ENCODE measurements at places on chromosomes 2 and 18.
A peak's percentile ranks its signal among the peaks of the same experiment; 100 is the strongest.

GRCh38 chr2:101112772-101113157 lies 38.4 kb downstream of the TBC1D8 start:
- DNase-seq, result no peak

GRCh38 chr2:59068255-59068654 lies 827.1 kb upstream of the FANCL start:
- DNase-seq, result no peak

DNA sequence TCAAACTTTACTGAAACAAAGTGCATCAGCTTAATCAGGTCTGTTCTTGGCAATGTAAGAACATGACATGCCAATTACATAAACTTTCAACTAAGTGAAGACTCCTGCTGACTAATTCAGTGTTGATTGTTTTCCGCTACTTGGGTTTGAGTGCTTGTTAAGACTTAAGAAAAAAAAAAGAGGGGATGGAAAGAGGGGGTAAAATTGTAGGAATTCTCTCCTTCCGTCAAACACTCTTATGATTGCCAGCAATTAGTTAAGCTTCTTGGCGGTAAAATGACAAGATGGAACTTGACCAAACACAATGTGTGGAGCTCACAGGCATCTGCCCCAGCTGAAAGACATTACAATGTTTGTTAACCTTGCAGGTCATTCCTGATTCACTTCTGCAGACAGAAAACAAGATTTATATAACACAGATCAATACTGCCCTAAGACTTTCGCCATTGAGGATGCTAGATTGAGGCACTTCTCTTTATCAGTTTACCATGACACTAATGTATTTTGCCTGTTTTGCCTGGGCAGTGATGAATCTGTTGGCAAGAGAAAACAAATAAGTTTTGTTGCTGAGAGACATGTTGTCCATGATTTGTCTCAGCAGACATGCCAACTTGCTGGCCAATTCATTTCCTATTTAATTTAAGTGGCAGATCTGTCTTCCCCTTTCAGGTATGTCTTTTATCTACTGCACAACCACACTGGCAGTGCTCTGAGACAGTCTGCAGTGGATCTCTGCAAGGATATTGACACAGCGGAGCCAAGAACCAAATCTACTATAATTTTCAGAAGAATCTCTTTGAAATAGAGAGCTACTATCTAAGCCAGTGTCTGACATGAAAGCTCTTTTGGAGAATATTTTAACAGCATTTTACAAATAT lies 410.0 kb upstream of the KCNH7 start:
- no peak for DNase-seq

GRCh38 chr2:6833300-6833604 lies 32.5 kb downstream of the CMPK2 start:
- no peak for DNase-seq

- no peak for DNase-seq
These were observed at the start of gene PHLPP1 for GRCh38 chr18:62715436-62715758. Gene PHLPP1, plus strand, starts transcription at chr18:62715541. Its CDS starts 143 bp downstream, at chr18:62715684.

GRCh38 chr2:36333350-36334012 lies 22.1 kb upstream of the CRIM1 start:
- no peak for DNase-seq

DNA sequence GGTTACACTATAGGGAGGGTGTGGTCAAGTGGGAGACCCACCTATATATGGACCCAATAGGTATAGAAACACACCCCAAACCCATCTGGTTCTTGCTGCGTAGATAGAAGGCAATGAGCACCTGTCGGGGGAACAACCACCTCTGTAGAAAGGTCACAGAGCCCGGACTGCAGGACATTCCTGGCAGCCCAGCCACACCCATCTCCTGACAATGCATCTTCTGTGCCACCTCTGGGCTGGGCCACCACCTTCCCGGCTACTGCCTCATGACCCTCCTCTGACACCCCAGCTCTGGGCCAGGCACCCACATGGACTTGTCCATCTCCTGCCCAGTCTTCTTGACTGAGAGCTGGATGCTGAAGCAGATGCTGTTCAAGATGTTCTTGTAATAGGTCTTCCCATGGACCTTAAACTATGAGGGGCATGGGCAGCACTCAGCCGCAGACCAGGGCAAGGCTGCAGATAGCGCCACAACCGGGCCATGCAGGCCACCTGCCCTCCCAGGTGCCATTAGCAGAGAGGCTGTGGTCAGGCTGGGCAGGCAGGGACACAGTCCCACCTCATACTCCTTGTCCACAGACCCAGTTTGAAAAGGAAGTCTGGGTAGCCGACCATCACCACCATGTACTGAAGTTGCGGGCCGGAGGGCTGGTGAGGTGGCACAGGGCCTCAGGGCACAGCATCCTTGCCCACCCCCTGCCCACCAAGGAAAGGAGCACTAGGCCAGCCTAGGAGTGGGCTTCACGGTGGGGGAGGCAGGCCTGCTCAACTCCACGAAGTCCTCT lies 9.3 kb downstream of the ALPG start:
- no peak for DNase-seq

GRCh38 chr2:133378928-133379549 lies 189.2 kb downstream of the NCKAP5 start:
- no peak for DNase-seq

GRCh38 chr2:241754042-241754441 lies 19.6 kb downstream of the D2HGDH start:
- no peak for DNase-seq

- no peak for DNase-seq
These were observed 98.2 kb upstream of the STK39 start for GRCh38 chr2:168345601-168346000.

DNA sequence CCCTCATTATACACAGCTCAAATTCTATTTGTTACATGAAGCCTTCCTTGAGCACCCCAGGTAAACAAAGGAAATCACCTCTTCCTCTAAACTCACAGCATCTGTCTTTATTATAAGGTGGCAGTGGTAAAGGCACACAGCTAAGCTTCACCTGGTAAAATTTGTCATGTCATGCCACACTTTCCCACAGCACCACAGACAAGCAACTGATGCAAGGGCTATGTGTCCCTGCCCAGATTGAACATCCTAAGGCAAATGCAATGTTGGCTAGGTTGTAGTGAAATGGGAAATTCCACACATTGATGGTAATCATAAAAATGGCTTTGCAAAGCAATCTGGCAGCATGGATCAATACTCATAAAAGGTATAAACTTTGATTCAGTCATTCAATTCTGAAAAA lies 18.9 kb downstream of the LDAH start:
- DNase-seq, result no peak

- no peak for DNase-seq
These were observed 932.9 kb downstream of the TDRD15 start for GRCh38 chr2:22056621-22057132.

GRCh38 chr18:49813069-49813318 lies 339 bp downstream of the ACAA2 start:
- DNase-seq, result peak; percentile 44

DNA sequence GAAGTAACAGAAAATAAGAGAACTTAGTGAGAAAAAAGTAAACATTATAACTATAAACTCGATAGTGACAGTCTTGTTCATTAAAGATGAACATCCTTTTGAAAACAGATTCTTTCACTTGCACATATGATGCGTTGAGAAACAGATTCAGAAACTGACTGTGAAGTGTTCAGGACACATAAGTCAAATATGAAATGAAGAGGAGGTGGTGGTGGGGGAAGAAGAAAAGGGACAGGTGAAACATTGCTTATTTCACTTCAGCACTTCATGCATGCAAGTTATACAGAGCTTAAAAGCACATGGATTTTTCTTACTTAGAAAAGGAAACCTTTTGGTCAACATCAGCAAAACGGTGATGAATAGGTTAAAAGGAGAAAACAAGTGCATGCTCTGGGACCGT lies 42.5 kb downstream of the STAT4 start:
- no peak for DNase-seq

DNA sequence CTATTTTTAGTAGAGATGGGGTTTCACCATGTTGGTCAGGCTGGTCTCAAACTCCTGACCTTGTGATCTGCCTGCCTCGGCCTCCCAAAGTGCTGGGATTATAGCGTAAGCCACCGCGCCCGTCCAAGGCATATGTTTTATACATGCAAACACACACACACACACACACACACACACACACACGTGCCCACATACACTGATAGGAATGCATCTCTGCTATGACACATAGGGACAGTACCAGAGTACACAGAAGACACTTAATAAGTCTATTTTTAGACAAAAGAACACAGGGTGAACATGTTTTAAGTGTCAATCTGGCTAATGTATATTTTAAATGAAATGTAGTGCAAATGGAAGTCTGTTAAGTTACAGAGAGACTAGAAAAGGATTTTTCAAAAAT lies 10.7 kb upstream of the RNF103 start:
- DNase-seq, result no peak

GRCh38 chr2:8134473-8134932 lies 547.4 kb upstream of the ID2 start:
- DNase-seq, result no peak

DNA sequence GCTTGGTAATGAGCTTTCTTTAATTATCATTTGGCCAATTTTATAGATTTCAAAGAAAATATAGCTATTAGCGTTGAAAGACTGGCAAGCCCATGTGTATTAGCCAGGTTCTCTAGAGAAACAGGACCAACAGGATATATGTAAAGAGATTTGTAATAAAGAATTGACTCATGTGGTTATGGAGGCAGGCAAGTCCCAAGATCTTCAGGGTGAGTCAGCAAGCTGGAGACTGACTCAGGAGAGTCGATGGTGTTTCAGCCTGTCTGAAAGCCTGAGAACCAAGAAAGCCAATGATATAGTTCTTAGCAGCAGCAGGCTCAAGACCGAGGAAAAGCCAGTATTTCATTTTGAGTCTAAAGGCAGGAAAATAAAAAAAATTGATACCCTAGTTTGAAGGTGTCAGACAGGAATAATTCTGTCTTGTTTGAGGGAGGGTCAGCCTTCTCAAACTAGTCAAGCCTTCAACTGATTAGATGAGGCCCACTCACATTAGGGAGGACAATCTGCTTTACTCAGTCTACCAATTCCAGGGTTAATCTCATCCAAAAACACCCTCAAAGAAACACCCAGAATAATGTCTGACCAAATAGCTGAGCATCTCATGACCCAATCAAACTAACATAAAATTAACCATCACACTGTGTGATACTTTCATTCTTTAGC lies 78.3 kb upstream of the CRIM1 start:
- DNase-seq, result no peak

- DNase-seq, result no peak
These were observed 137.3 kb downstream of the ZNF516 start for GRCh38 chr18:76357585-76358260.

- DNase-seq, result no peak
These were observed 149.4 kb upstream of the KLF7 start for GRCh38 chr2:207315131-207315530.

- DNase-seq, result no peak
These were observed 123.3 kb upstream of the SH3BP4 start for GRCh38 chr2:234828382-234829073.

GRCh38 chr2:25023333-25023732 lies 18.5 kb upstream of the EFR3B start:
- no peak for DNase-seq

DNA sequence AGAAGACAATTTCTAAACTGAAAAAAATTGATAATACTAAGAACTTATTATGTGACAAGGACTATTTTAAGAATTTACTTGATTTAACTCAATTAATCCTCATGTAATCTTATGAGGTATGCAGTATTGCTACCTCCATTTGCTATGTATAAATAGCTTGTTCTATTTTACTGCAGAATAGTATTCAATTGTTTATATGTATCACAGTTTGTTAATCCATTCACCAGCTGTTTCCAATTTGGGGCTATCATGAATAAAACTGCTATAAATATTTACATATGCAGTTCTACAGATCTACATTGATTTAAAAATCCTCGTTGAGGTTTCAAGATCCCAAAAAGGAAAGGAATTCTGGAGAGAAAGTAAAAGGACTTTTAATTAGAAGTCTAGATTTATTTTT lies 54.8 kb upstream of the DOCK10 start:
- no peak for DNase-seq

GRCh38 chr2:39516347-39517101 lies 79.4 kb upstream of the MAP4K3 start:
- DNase-seq, result no peak

DNA sequence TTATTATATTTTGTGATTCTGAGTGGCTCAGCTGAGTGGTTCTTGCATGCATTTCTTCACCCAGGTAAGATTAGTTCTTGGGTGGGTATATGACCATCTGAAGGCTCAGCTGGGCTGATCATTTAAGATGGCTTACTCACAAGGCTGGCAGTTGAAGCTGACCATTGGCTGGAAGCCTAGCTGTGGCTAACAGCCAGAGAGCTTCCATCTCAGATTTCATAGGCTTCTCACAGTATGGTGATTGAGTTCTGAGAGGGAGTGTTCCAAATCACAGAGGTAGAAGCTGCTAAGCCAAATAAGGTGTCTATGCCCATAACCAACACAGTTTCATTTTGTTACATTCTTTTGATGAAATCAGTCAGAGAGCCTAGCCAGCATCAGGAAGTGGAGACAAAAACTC lies 117.4 kb upstream of the RPRM start:
- no peak for DNase-seq

GRCh38 chr2:192123847-192124246 lies 70.9 kb downstream of the TMEFF2 start:
- DNase-seq, result no peak

GRCh38 chr2:96305979-96306308 lies 598 bp upstream of the SNRNP200 start:
- DNase-seq, result no peak

- DNase-seq, result no peak
These were observed 302.4 kb downstream of the PLCL1 start for GRCh38 chr2:198106621-198107385.

GRCh38 chr18:11849841-11850634 lies 1.2 kb upstream of the CHMP1B start:
- DNase-seq, result peak; percentile 52

- DNase-seq, result no peak
These were observed 57.8 kb downstream of the DIPK1C start for GRCh38 chr18:74399091-74399887.

DNA sequence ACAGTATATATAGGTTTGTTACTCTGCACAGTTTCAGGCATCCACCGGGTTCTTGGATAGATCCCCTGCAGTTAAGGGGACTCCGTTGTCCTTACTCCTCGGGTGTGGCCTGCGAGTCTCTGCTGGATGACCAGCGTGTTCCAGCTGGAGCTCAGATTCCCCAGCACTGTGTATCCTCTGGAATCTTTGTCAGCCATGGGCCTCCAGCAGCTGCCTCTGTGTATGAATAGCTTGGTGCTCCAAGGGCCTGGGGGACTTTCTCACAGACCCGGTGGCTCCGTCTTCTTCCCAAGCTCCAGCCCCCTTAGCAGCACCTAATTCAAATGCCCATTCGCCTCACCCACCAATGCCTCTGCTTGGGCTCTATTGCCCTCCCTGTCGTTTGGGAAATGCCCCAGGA lies 6.3 kb downstream of the ANO7 start:
- no peak for DNase-seq

- no peak for DNase-seq
These were observed 134.6 kb downstream of the DHRS9 start for GRCh38 chr2:169203952-169204351.

DNA sequence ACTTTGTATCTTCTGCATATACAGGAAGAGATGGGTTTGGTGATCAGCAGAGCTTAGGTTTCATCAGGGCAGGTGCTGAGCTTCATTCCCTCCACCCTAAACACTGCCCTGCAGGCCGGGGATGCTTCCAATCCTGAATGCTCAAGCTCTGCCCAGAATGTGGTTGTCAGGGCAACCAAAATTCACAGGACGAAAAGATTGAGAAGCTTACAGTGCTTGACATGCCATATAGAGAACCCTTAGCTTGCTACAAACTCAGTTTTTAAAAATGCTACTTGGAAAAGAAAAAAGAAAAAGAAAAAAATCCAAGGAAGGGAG lies 65.6 kb downstream of the SH3RF3 start:
- DNase-seq, result no peak

Measured in CD4-positive, alpha-beta T cell treated with Interleukin-4 for 4 hours (primary cell).